NCI-H2029 (cell line): ENCODE measurements at places on chromosomes 6 and 20.

- DNase-seq, result no peak
These were observed 36.6 kb downstream of the EZR start for GRCh38 chr6:158782432-158783166.

DNA sequence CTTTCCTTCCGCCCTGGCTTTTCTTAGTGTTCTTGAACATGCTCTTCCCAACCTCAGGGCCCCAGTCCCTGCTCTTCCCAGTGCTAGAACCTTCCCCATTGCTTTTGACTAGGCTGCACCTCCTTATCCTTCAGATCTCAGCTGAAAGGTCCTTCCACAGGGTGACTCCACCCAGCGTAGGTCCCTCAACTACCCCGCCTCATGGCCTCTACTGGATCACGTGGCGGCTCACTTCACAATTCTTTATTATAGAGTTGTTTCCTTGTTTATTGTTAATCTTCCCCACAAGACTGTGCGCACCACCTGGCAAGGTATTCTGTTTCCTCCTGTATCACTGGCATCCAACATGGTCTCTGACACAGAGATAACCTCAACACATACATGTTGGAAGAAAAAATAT, 31.2 kb downstream of the TTLL9 start:
- DNase-seq, result no peak

- peak; percentile 48 for DNase-seq
These were observed 878 bp downstream of the HLA-C start for GRCh38 chr6:31270788-31271640.

- DNase-seq, result no peak
These were observed 590 bp downstream of the EYS start for GRCh38 chr6:65706436-65706835.

- DNase-seq, result no peak
These were observed 10.7 kb upstream of the STMND1 start for GRCh38 chr6:17091122-17091521.

DNA sequence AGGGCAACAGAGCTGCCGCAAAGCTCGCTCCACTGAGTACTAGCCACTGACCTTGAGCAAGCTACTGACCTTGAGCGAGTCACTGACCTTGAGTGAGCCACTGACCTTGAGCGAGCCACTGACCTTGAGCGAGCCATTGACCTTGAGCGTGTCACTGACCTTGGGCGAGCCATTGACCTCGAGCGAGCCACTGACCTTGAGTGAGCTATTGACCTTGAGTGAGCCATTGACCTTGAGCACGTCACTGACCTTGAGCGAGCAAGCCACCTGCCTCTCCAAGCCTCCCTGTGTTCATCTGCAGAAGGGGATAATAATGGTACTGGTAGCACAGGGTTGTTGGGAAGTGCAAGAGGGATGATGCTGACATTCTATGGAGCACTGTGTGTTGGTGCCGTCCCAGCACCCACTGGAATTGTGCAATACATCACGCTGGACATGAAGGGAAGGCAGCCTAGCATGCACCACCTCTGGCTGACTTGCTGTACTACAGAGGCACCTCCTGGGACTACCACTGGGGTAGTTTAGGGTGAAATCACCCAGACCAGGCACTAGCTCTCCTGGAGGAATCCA, 60.2 kb downstream of the CTCFL start:
- no peak for DNase-seq

DNA sequence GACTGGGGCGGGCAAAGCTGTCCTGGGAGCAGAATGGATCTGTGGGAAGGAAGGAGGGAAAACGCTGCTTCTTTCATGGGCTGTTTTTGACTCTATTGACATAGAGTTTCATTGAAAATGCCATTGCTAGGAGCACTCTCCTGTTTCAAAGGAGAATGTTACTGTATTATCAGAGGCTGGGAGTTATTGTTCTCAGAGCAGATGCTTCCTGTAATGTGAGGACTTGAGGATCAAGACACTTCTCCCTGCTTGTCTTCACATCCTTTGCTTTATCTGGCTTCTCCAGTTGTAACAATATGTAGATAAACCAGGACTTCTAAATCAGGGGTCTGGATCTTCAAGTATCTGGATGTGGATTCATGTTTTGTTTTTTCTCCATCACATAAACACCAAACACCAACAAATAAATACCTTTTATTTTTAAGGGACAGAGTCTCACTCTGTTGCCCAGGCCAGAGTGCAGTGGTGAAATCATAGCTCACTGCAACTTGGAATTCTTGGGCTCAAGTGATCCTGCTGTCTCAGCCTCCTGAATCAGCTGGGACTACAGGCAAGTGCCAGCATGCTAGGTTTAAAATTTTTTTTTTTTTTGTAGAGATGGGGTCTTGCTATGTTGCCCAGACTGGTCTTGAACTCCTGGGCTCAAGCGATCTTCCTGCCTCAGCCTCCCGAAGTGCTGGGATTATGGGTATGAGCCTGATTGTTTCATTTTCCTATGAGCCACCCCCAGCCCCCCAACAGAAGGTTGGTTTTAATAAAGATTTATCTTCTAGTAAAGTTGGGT, 3.9 kb downstream of the CD109 start:
- no peak for DNase-seq

DNA sequence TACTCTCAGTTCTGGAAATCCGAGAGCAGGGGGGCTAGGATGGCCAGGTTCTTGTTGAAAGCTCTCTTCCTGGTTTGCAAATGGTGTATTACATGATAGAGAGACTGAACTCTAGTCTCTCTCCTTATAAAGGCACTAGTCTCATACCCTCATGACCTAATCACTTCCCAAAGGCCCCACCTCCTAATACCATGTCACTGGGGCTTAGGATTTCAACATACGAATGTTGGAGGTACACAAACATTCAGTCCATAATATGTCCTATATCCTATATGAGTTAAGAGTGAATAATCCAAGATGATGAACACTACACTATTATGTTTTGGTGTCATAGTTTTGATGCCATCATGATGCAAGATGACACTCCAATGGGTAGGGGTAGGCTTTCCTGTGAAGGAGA, 20.0 kb upstream of the TXLNB start:
- DNase-seq, result no peak

- DNase-seq, result no peak
These were observed 138.6 kb downstream of the CEBPB start for GRCh38 chr20:50328996-50329898.

DNA sequence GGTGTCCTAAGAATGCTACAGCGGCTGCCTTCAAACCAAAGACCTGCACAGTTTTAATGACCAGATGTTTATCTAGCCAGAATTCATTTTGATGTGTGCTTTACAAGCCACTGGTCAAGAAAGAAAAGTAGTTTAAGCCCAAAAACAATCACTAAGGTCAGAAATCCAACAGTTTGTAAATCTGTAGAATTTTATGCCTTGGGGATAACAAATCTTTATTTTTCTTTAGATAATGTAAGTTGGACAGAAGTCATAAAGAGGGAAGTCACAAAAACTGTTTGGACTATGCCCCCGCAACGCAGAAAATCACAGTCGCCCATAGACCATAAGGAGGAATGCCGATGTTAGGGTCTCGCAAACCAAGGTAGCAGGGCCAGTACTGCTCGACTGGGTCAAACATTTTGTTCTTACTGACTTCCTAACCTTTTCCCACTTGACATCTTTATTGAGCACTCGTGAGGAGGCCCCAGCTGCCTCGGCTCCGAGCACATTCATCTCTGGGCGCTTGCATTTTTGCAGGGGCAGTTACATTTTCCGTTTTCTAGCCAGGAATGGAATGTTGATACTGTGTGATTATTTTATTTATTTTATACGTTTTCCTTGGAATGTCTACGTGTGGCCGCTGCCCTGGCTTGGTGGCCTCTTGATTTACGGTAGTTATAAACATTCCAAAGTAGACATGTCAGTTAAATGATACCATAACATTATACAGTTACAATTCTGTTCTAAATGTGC, 56.7 kb upstream of the APCDD1L start:
- no peak for DNase-seq

DNA sequence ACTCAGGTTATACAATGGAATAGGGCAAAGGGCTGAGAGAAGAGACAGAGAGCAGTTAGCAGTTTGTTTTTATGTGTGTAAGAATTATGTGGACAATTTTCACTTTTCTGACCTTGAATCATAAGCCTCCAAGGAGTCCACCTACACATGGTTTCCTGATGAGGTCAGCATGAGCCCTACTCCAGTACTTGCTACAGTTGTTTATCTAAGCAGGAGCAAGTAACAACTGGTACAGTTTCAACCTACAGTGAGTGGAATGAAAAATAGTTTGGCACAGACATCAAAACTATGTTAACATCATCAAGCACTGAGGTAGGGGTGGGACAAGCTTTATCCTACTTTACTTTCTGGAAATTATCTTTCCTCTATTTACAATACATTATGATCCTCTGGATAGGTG, 426.7 kb upstream of the ID4 start:
- peak; percentile 14 for DNase-seq

- no peak for DNase-seq
These were observed 70.5 kb upstream of the FKBP1C start for GRCh38 chr6:63140692-63141318.

GRCh38 chr6:99013145-99013544, 65.4 kb upstream of the FBXL4 start:
- no peak for DNase-seq

- peak; percentile 24 for DNase-seq
These were observed 9.7 kb downstream of the SNAP25 start for GRCh38 chr20:10228330-10228729.

DNA sequence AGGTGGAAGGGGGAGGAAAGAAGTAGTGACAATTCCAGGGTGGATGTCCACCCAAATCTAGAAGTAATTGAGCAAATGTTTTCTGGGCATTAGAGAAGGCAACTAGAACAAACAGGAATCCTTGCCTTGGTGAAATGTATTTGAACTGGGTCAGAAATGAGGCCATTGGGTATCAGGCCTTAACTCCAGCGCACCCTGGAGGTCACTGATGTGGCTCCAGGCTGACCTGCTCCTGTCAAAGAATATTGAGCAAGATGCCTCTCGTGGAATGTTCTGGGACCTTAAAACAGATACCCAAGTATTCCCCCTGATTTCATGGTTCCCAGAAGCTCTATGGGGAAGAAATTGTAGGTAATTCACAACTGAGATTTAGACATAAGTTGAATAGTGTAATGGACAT, 6.9 kb downstream of the HLA-DPB1 start:
- no peak for DNase-seq

DNA sequence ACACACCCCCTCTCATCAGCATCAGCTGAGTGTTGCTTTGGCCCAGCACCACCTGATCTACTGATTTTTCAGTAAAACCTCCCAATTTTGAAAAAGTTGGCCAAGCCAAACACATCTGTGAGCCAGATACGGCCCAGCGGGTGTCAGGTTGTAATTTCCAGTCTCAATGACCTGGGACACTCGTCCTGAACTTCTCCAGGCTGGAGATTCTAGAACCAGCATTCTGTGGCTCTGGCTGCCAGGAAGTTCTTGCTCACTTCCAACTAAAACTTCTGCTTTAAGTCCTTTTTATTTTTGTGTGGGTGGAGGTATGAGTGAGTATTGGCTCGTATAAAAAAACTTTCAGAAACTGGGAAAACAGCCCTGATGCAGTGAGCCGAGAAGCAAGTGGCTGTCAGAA, 5.1 kb downstream of the KIAA1755 start:
- no peak for DNase-seq

- no peak for DNase-seq
These were observed 27.8 kb downstream of the CCN2 start for GRCh38 chr6:131923356-131923755.

DNA sequence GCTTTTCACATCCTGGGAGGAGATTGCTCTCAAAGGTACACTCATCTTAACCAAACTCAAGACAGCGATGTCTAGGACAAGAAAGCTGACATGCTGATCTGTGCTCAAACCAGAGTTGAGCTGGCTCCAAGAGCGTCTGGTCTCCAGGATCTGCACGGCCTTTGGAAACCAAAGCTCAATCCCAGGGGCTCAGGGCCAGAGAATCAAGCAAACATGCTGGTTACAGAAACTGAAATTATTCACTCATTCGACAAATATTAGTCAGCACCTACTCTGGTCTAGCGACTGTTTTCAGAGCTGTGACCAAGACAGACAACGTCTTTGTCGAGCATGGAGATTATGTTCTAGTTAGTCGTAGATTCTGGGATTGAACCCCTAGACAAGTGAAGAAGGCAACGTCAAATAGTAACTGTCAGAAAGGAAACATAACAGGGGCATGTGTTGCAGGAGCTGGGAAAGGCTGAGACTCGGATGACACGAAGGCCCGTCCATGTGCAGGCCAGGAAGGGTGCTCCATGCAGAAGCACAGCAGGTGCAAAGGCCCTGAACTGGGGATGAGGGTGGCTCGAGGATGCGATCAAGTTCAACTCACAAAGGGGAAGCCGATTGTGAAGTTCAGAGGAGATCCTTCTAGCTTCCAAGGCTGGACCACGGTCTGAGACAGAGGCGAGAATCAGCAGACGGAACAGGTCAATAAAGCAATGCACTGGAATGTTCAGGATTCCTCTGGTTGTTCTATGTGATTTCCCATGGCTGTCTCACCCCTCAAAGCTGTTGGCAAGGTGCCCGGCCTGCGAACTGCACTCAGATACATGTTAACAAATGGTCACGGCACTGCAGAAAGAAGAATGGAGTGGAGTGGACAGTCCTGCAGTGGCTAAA, 12.5 kb upstream of the PCK1 start:
- no peak for DNase-seq

DNA sequence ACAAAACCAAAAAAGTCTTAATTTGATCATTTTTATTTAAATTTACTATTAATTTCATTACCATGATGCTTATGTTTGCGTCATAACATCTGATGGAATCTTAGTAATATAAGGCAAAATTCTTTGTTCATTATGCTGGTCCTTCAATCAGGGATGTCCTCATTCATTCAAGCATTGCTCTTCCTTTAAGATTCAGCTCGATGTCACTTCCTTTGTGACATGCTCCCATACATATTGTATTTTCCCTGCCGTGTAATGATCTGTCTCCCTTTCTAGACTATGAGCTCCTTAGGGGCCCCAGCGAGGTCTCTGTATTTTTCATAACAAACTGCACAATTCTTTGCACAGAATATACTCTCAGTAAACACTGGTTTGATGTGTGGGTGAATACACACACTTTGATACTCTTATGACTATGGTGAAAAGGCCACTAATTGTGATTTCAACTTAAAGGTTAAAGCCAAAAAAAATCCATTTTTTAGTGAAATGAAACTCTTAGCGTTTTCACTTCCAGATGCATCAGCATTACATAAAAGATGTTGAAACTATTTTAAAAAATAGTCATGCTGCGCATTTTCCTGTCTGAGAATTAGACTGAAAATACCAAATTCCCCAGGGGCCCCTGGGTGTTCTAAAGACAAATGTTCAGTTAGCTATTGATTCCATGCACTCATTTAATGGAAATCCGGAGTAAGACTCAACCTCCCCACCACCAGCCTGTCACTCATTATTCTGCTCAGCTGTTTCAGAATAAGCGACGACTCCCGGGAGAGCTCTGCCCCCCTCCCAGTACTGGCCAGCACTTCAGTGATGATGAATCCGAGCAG, 169.7 kb downstream of the ATXN1 start:
- no peak for DNase-seq

- DNase-seq, result no peak
These were observed 285.6 kb upstream of the RNF24 start for GRCh38 chr20:4300921-4301320.
